ENCODE measurements at places on chromosomes 3 and 15.

- DNase-seq = no peak
Measured at GRCh38 chr3:178768072-178768864, 232.0 kb downstream of the KCNMB2 start.

GRCh38 chr15:63476229-63476632, 28.2 kb upstream of the USP3 start:
- no peak for DNase-seq

GRCh38 chr15:88627463-88627862, 6.3 kb downstream of the AEN start:
- DNase-seq = no peak

- no peak for DNase-seq
Measured at GRCh38 chr15:96042734-96043224, 287.7 kb upstream of the NR2F2 start.

GRCh38 chr3:181757694-181758306, 46.1 kb downstream of the SOX2 start:
- no peak for DNase-seq
